Activated CD4-positive, alpha-beta memory T cell treated with anti-CD3 and anti-CD28 coated beads, Interleukin-2, amount 10 ng/mL, durations not matched to agents 7 days and 5 days (primary cell): ENCODE measurements at places on chromosomes 16 and 17. TPM values are rescaled to one million over a fixed set of nuclear protein-coding genes. Genes with fewer than 3 reads are reported as not detected.

DNA sequence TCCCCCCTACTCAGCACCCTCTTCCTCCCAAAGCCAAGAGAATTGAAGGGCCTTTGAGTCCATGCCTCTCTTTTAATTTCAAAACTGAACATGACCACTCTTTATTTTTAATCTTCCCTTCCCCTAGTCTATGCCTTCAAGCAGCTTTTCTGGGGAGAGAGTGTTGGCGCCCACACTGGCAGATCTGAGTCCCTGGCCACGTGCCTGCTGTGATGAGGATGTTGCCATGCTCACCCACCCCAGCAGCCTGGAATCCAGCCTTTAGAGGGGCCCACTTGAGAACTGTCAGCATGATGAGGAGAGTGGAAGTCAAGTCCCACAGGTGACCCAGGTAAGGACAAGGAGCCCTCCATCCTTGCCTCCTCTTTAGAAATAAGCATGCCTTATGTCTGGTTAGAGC is 20.3 kb upstream of the CACNG3 start:
- H3K36me3 ChIP-seq: peaks cover 5% of the 10 kb centered on the region
- H3K4me3 ChIP-seq: no peak overlapping the region
- DNase-seq: no peak
- no peaks in the 10 kb centered on the region for H3K4me1 ChIP-seq
- no peak overlapping the region for H3K27ac ChIP-seq

- H3K4me3 ChIP-seq: no peak overlapping the region
- H3K36me3 ChIP-seq: no peaks in the 10 kb centered on the region
- no peak overlapping the region for H3K27ac ChIP-seq
- DNase-seq: no peak
- peaks cover 2% of the 10 kb centered on the region for H3K27me3 ChIP-seq
Measured at GRCh38 chr16:85546585-85547447, 66.3 kb upstream of the GSE1 start.

- no peak for DNase-seq
- H3K36me3 ChIP-seq: peaks cover 3% of the 10 kb centered on the region
- H3K4me3 ChIP-seq: no peak overlapping the region
- H3K27me3 ChIP-seq: no peaks in the 10 kb centered on the region
- H3K27ac ChIP-seq: no peak overlapping the region
Measured at GRCh38 chr17:17055286-17056155, 13.3 kb downstream of the MPRIP start.

GRCh38 chr16:677316-678190 is 2.1 kb downstream of the RHBDL1 start:
- peaks cover 36% of the 10 kb centered on the region for H3K4me1 ChIP-seq
- H3K27ac ChIP-seq: no peak overlapping the region
- no peak overlapping the region for H3K4me3 ChIP-seq

DNA sequence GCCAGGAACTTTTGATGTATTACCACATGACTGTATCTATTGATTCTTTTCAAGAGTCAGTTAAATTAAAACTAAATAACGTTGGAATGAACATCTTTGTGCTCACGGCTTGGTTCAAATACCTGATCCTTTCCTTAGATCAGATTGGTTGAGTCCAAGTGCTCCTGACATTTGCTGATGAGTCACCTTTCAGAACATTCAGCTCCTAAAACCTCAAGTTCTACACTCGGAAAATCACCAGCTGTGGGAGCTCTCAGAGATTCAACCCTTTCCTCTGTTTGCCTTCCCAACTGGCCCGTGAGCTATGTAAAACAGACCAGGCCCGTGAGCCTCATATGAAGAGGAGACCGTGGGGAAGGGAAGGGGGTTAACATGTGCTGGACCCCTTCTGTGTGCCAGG is 68.1 kb downstream of the RTN4RL1 start:
- no peaks in the 10 kb centered on the region for H3K27me3 ChIP-seq
- no peak overlapping the region for H3K27ac ChIP-seq
- no peaks in the 10 kb centered on the region for H3K4me1 ChIP-seq
- H3K36me3 ChIP-seq: no peaks in the 10 kb centered on the region

- no peak overlapping the region for H3K27ac ChIP-seq
- DNase-seq: no peak
- H3K4me3 ChIP-seq: no peak overlapping the region
- H3K4me1 ChIP-seq: no peaks in the 10 kb centered on the region
- no peaks in the 10 kb centered on the region for H3K36me3 ChIP-seq
Measured at GRCh38 chr16:54546521-54546920, 259.9 kb upstream of the IRX3 start.

GRCh38 chr17:45440161-45440778 is 7.6 kb upstream of the ARHGAP27 start:
- H3K4me3 ChIP-seq: no peak overlapping the region
- no peak for DNase-seq
- no peaks in the 10 kb centered on the region for H3K27me3 ChIP-seq
- H3K27ac ChIP-seq: peak overlapping the region; percentile 16
- H3K4me1 ChIP-seq: peaks cover 22% of the 10 kb centered on the region

DNA sequence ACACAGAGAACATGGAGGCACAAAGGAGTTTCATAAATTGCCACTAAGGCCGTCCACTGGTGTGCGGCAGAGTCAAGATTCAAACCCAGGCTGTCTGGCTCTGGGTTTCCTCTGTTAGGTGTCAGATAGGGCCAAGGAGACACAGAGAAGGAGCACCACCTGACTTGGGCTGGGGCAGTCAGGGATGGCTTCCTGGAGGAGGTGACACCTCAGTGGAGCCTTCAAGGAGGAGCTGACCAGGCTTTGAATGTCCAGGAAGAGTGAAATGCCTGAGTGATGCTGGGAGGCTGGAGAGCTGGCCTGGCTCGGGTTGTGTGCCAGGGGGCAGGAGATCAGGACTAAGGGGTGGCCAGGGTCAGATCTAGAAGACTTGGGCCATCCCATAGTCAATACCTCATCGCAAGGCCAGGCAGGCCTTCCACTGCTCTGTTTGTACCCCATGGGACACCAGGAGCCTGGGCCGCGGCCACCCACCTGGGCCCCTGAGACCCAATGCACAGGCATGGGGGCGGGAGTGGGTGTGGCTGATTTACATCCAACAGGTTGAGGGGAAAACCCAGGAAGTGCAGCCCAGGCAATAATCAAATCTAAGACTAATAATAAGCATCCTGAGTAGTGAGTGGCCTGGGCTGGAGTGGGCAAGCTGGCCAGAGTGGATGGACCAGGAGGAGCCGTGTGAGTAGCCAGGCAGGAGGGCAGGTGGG is 73.7 kb downstream of the USP22 start:
- no peaks in the 10 kb centered on the region for H3K36me3 ChIP-seq
- peaks cover 23% of the 10 kb centered on the region for H3K27me3 ChIP-seq
- DNase-seq: no peak
- no peak overlapping the region for H3K27ac ChIP-seq
- no peaks in the 10 kb centered on the region for H3K4me1 ChIP-seq

- H3K36me3 ChIP-seq: no peaks in the 10 kb centered on the region
- DNase-seq: no peak
- H3K27me3 ChIP-seq: no peaks in the 10 kb centered on the region
- H3K4me1 ChIP-seq: no peaks in the 10 kb centered on the region
- no peak overlapping the region for H3K27ac ChIP-seq
Measured at GRCh38 chr17:63095459-63095858, 129.4 kb downstream of the TANC2 start.

DNA sequence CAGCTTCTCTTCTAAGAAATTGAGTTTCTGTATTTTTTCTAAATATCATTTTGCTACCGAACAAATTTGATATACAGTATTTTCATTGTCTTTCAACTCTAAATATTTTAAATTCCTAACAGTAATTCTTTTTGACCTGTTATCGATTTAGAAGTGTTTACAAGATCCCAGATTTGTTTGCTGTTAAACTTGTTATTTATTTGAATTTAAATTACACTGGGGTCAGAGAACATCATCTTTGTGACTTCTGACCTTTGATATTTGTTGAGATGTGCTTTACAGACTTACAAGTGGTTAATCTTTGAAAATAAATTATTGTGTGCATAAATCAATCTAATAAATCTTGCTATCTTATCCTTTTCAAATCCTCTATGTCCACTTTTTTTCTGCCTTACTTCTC is 94.2 kb downstream of the ARHGAP44 start:
- no peak overlapping the region for H3K4me3 ChIP-seq
- no peak overlapping the region for H3K27ac ChIP-seq
- H3K27me3 ChIP-seq: no peaks in the 10 kb centered on the region

GRCh38 chr16:3143598-3144320 is 8.9 kb downstream of the ZNF213 start:
- H3K36me3 ChIP-seq: peaks cover 13% of the 10 kb centered on the region
- H3K4me1 ChIP-seq: no peaks in the 10 kb centered on the region
- no peak overlapping the region for H3K27ac ChIP-seq
- H3K27me3 ChIP-seq: no peaks in the 10 kb centered on the region

The MPV17L gene
- not detected for total RNA-seq
